ENCODE measurements at places on chromosomes 2 and 18. TPM values are rescaled to one million over a fixed set of nuclear protein-coding genes. Genes with fewer than 3 reads are reported as not detected.

The RTKN gene
- 11.8 TPM for total RNA-seq

The SLC5A7 gene
- total RNA-seq = not detected

The KCNG2 gene
- 6.4 TPM for total RNA-seq

The INO80B gene
- total RNA-seq = 14.9 TPM

The POTEC gene
- total RNA-seq = not detected

The MOB4 gene
- 26.6 TPM for total RNA-seq

The MATN3 gene
- 2.3 TPM for total RNA-seq

The EMILIN1 gene
- 251 TPM for total RNA-seq

The LAMA3 gene
- 13.2 TPM for total RNA-seq

The MPP4 gene
- total RNA-seq = 0.26 TPM

The TTR gene
- not detected for total RNA-seq

The FER1L5 gene
- 0.51 TPM for total RNA-seq

The ELOA2 gene
- not detected for total RNA-seq

The ETAA1 gene
- total RNA-seq = 19.3 TPM

The LRATD1 gene
- total RNA-seq = 0.51 TPM

The AGAP1 gene
- total RNA-seq = 10.6 TPM

The SLC11A1 gene
- 0.17 TPM for total RNA-seq

The TUBA4B gene
- not detected for total RNA-seq

The WDFY1 gene
- total RNA-seq = 156 TPM

The TBR1 gene
- total RNA-seq = not detected

The TLX2 gene
- not detected for total RNA-seq

The METAP1D gene
- total RNA-seq = 6.8 TPM

The TFCP2L1 gene
- not detected for total RNA-seq

The DSC2 gene
- total RNA-seq = under 0.01 TPM

The RSAD2 gene
- 1.7 TPM for total RNA-seq

The MEP1B gene
- total RNA-seq = under 0.01 TPM

The TNFAIP6 gene
- 53.8 TPM for total RNA-seq

The NOL4 gene
- not detected for total RNA-seq

The MC4R gene
- total RNA-seq = not detected

The LYG2 gene
- total RNA-seq = not detected

The TMEM18 gene
- total RNA-seq = 17.7 TPM

The IL1R2 gene
- 1.0 TPM for total RNA-seq

The CPLX4 gene
- total RNA-seq = not detected

The HOXD8 gene
- not detected for total RNA-seq

The DAPL1 gene
- total RNA-seq = not detected

The CNRIP1 gene
- total RNA-seq = 39.8 TPM

The ANO7 gene
- 0.50 TPM for total RNA-seq

The GALNT3 gene
- total RNA-seq = 0.66 TPM

The TRIM43 gene
- total RNA-seq = not detected

The IL1RL1 gene
- 0.50 TPM for total RNA-seq

The STAT4 gene
- total RNA-seq = 0.51 TPM

The CROCC2 gene
- 0.51 TPM for total RNA-seq

The PRKAG3 gene
- 0.26 TPM for total RNA-seq

The SLC9A2 gene
- not detected for total RNA-seq

The MYO3B gene
- total RNA-seq = 0.50 TPM

The KIAA2012 gene
- under 0.01 TPM for total RNA-seq

The METTL8 gene
- 10.8 TPM for total RNA-seq

The IL1RL2 gene
- 3.1 TPM for total RNA-seq

Measured in fibroblast of lung (primary cell).